Mesothelial cell of epicardium (in vitro differentiated cells): ENCODE measurements at places on chromosomes 16 and 17.

DNA sequence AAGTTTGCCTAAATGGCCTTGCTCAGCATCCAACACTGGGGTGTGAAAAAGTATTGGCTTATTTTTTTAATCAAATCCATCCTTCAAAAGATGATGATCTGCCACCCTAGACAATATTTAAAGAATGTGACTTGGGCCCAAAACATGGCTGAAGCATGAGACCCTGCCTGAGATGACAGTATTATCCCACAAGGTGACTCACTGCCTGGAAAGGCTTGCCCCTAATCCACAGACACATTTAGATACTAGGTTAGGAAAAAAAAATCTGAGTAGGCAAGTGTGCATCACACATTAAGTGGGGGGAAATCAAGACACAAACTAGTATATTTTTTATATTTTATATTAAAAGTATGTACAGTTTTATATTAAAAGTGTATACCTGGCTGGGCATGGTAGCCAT is 38.4 kb downstream of the TOM1L2 start:
- H3K27me3 ChIP-seq, result no peaks in the 10 kb centered on the region
- no peak overlapping the region for H3K4me3 ChIP-seq
- DNase-seq, result no peak
- H3K27ac ChIP-seq, result peak overlapping the region; percentile 85
- H3K4me1 ChIP-seq, result peaks cover 85% of the 10 kb centered on the region

DNA sequence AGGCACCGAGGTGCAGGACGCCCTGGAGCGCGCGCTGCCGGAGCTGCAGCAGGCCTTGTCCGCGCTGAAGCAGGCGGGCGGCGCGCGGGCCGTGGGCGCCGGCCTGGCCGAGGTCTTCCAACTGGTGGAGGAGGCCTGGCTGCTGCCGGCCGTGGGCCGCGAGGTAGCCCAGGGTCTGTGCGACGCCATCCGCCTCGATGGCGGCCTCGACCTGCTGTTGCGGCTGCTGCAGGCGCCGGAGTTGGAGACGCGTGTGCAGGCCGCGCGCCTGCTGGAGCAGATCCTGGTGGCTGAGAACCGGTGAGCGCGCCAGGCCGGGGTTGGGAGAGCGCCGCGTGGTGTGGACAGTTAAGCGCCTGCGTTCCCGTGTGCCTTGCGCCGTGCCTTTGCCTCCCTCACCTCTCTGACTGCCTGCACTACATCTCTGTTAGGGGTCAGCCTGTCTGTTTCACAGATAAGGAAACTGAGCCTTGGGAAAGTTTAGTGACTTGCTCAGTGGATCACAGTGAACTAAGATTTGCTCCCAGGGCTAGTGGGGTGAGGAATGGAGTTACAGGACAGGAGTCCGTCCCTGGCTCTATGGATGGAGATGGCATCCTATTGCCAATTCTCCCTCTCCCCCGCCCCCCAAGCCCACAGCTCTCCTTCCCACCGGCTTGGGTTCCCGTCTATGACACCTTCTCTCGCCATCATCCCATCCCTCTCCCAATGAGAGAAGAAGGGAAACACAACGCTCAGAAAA is 880 bp downstream of the SARM1 start:
- H3K27ac ChIP-seq, result no peak overlapping the region
- H3K27me3 ChIP-seq, result peaks cover 30% of the 10 kb centered on the region
- peaks cover 13% of the 10 kb centered on the region for H3K4me1 ChIP-seq
- no peak for DNase-seq
- H3K4me3 ChIP-seq, result peak overlapping the region; percentile 57
- H3K36me3 ChIP-seq, result no peaks in the 10 kb centered on the region

DNA sequence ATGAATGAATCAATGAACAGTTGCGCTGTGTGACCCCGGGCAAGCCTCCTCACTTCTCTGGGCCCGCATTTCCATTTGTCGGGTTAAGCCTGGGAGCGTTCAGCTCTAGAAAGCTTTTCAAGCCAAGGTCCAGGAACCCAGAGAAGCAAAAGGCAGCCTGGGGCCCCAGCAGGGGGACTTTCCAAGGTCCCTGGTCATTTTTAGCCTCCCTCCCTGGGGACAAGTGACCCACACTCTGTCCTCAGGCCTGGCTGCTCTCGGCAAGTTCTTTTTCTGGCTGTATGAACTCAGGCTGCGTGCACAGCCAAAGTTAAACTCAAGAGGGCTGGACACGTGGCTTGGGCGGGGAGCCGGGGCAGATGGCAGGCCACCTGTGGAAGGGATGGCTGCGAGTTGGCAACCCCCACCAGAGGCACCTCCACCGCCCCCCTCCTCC is 41.4 kb upstream of the CIBAR2 start:
- no peak overlapping the region for H3K4me3 ChIP-seq
- no peak for DNase-seq
- H3K27ac ChIP-seq, result no peak overlapping the region
- H3K27me3 ChIP-seq, result no peaks in the 10 kb centered on the region
- peaks cover 52% of the 10 kb centered on the region for H3K4me1 ChIP-seq
- no peaks in the 10 kb centered on the region for H3K36me3 ChIP-seq

- H3K4me3 ChIP-seq, result peak overlapping the region; percentile 90
- H3K36me3 ChIP-seq, result peaks cover 22% of the 10 kb centered on the region
- DNase-seq, result no peak
These were observed 565 bp downstream of the DDX52 start for GRCh38 chr17:37642681-37643080.

- H3K36me3 ChIP-seq, result no peaks in the 10 kb centered on the region
- peaks cover 35% of the 10 kb centered on the region for H3K27me3 ChIP-seq
These were observed 4.5 kb upstream of the PPY start for GRCh38 chr17:43946781-43947180.

DNA sequence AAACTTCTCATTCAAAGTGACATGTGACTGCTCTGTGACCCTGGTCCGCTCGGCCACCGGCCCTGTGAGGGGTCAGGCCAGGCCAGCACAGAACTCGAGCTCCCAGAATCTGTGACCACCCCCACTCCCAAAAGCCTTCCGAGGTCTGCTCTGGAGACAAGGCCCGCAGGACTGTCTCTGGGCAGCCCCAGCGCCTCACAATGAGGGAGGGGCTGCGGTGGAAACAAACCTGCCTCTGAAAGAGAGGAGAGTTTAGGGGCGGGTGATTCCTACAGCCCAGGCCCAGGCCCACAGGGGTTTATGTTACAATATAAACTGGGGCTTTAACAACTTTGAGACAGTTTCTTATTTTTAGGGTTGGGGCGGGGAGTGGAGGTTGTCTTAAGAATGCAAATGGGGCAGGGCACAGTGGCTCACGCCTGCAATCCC is 19.9 kb downstream of the IGFBP4 start:
- DNase-seq, result no peak
- H3K27ac ChIP-seq, result peak overlapping the region; percentile 89
- peaks cover 59% of the 10 kb centered on the region for H3K4me1 ChIP-seq
- no peaks in the 10 kb centered on the region for H3K36me3 ChIP-seq
- H3K27me3 ChIP-seq, result no peaks in the 10 kb centered on the region

DNA sequence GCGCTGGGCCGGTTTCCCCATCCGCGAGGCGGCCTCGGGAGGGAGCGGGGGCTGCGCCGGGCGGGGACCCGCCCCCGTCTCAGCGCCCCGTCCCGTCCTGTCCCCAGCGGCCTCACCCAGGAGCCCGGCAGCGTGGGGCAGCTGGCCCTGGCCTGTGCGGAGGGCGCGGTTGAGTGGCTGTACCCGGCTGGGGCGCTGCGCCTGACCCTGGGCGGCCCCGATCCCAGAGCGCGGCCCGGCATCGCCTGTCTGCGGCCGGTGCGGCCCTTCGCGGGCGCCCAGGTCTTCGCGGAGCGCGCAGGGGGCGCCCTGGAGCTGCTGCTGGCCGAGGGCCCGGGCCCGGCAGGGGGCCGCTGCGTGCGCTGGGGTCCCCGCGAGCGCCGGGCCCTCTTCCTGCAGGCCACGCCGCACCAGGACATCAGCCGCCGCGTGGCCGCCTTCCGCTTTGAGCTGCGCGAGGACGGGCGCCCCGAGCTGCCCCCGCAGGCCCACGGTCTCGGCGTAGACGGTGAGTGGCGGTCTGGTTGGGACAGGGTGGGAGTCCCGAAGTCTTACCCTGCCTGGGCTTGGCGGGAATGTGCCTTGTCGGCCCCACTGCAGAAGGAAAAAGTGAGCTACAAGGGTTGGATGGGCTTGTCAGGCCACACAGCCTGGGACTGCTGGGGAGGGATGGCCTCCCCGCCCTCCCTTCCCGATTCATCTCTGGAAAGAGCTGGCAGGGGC is 720 bp downstream of the METRN start:
- no peak overlapping the region for H3K27ac ChIP-seq
- H3K4me1 ChIP-seq, result peaks cover 13% of the 10 kb centered on the region
- no peaks in the 10 kb centered on the region for H3K36me3 ChIP-seq

GRCh38 chr16:89737341-89738071 is 16.2 kb downstream of the ZNF276 start:
- H3K4me3 ChIP-seq, result no peak overlapping the region
- H3K4me1 ChIP-seq, result no peaks in the 10 kb centered on the region
- H3K27ac ChIP-seq, result no peak overlapping the region
- no peak for DNase-seq

GRCh38 chr16:28258567-28258966 is 33.8 kb upstream of the SBK1 start:
- H3K27me3 ChIP-seq, result peaks cover 17% of the 10 kb centered on the region
- no peak overlapping the region for H3K27ac ChIP-seq
- no peak for DNase-seq
- H3K36me3 ChIP-seq, result no peaks in the 10 kb centered on the region

- no peaks in the 10 kb centered on the region for H3K27me3 ChIP-seq
- no peak for DNase-seq
- H3K4me3 ChIP-seq, result no peak overlapping the region
- peaks cover 64% of the 10 kb centered on the region for H3K4me1 ChIP-seq
- H3K36me3 ChIP-seq, result no peaks in the 10 kb centered on the region
These were observed 12.0 kb upstream of the KRT19 start for GRCh38 chr17:41539979-41540701.

- H3K27ac ChIP-seq, result peak overlapping the region; percentile 13
- DNase-seq, result no peak
- no peaks in the 10 kb centered on the region for H3K27me3 ChIP-seq
- H3K4me1 ChIP-seq, result peaks cover 20% of the 10 kb centered on the region
- H3K4me3 ChIP-seq, result no peak overlapping the region
- no peaks in the 10 kb centered on the region for H3K36me3 ChIP-seq
These were observed 72.8 kb downstream of the WIPI1 start for GRCh38 chr17:68384471-68384870.

DNA sequence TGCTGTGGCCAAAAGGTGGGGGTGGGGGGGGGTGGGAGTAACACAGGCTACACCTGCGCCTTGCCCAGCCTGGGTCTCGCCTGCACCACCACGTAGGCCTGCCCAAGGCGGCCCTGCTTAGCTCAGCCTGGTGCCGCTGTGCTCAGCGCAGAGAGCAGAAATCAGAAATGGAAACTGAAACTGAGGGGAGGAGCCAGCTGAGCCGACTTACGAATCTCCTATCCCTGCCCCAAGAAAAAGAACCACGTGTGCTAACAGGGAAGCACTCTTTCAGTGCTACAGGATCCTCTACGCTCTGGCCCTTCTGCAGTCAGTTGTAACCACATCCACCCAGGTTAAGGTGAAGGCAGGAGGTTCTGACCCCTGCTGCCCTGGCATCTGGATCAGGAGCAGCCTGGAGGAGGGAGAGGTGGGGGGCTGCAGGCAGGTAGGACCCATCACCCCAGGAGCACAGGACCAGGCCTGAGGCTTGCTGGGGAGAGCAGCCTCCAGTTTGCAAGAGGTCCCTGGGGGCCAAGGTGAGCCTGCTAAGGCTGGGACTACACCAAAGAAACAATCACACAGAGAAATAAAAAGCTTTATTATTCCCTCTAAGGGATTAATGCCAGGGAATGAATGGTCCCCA is at the start of gene DHX58:
Gene DHX58, minus strand, starts transcription at position 163 of the 625 bp plus-strand sequence. CDS start 822 bp downstream, outside the sequence.
- peak within 1 kb of the TSS; percentile 49 for H3K4me3 ChIP-seq
- DNase-seq, result peak; percentile 46
- H3K27ac ChIP-seq, result peak within 1 kb of the TSS; percentile 83
- peaks cover 10% of the 10 kb centered on the region for H3K27me3 ChIP-seq
- peaks cover 11% of the 10 kb centered on the region for H3K36me3 ChIP-seq

GRCh38 chr17:29909236-29910003 is 20.6 kb downstream of the SSH2 start:
- DNase-seq, result no peak
- no peak overlapping the region for H3K4me3 ChIP-seq
- H3K4me1 ChIP-seq, result no peaks in the 10 kb centered on the region
- H3K27me3 ChIP-seq, result no peaks in the 10 kb centered on the region

DNA sequence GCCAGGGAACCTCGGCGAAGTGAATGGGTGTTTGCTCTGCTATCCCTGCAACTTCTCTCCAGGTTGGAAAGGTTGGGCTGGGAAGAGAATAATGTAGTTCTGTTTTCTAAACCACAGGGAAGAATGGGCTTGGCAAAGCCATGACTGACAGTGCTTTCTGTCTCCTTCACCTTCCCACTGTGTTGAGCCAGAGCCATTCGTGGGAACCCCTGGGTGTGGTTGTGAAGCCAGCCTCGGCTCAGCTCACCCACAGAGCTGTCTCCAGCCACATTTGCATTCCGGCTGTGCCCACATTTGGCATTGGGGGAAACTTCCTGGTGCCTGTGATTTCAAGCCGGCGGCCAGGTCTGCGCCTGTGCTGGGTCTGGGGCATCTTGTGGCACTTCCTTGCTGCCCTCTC is 39.9 kb downstream of the BAIAP2 start:
- H3K36me3 ChIP-seq, result peaks cover 8% of the 10 kb centered on the region
- H3K4me1 ChIP-seq, result peaks cover 5% of the 10 kb centered on the region
- no peak overlapping the region for H3K4me3 ChIP-seq
- no peak for DNase-seq
- no peaks in the 10 kb centered on the region for H3K27me3 ChIP-seq

- H3K36me3 ChIP-seq, result peaks cover 2% of the 10 kb centered on the region
- H3K4me1 ChIP-seq, result no peaks in the 10 kb centered on the region
- DNase-seq, result no peak
- no peak overlapping the region for H3K27ac ChIP-seq
These were observed 5.3 kb upstream of the NSMCE1 start for GRCh38 chr16:27273670-27274423.

DNA sequence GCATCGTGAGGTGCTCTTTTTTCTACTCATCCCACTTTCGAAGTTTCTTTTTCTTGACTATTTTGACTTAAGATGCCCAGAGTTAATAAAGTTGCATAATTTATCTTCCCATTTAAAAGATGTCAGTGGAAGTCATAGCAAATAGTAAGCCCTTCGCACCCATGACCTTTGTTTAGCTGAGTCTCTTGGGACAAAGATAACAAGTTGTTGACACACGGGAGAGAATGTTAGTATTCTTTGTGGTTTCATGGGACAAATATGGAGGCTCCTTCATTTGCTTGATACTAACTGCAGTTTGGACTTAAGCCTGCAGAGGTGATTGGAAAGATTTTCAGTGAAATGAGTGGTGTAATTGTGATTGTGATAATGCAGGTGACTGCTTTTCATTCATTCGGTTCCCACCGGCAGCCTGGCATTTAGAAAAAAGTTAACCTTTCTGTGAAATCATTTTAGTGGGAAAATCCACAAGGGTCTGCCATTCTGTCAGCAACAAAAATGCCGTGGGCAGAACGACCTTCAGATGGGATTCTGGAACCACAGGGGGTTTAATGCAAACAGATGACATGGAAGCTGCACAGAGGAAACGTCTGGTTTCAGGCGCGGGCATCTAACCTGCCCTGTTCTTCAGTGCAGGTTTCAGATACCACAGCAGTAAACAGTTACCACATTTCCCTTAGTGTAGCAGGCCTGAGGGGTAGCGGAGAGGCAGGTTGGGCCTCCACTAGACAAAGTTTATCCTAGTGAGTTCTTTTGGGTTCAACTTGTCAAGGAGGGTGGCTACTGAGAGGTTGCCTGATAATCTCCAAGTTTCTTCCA is 123.0 kb downstream of the RPTOR start:
- H3K27me3 ChIP-seq, result no peaks in the 10 kb centered on the region
- H3K4me3 ChIP-seq, result no peak overlapping the region
- peaks cover 8% of the 10 kb centered on the region for H3K36me3 ChIP-seq
- DNase-seq, result no peak

- no peak for DNase-seq
- no peaks in the 10 kb centered on the region for H3K36me3 ChIP-seq
- H3K27ac ChIP-seq, result no peak overlapping the region
These were observed 353.0 kb upstream of the EEF2KMT start for GRCh38 chr16:5450409-5451104.

GRCh38 chr17:73841431-73842060 is 197.3 kb upstream of the SDK2 start:
- H3K4me3 ChIP-seq, result no peak overlapping the region
- DNase-seq, result no peak
- no peak overlapping the region for H3K27ac ChIP-seq
- H3K4me1 ChIP-seq, result no peaks in the 10 kb centered on the region
